ENCODE measurements at places on chromosomes 2 and 18.

GRCh38 chr2:109154226-109154625, 25.2 kb downstream of the SH3RF3 start:
- no peak for DNase-seq

- peak; percentile 65 for DNase-seq
Measured at GRCh38 chr2:77156599-77156998, 365.6 kb downstream of the LRRTM4 start.

- DNase-seq: no peak
Measured at GRCh38 chr2:120785228-120785966, 49.7 kb downstream of the GLI2 start.

DNA sequence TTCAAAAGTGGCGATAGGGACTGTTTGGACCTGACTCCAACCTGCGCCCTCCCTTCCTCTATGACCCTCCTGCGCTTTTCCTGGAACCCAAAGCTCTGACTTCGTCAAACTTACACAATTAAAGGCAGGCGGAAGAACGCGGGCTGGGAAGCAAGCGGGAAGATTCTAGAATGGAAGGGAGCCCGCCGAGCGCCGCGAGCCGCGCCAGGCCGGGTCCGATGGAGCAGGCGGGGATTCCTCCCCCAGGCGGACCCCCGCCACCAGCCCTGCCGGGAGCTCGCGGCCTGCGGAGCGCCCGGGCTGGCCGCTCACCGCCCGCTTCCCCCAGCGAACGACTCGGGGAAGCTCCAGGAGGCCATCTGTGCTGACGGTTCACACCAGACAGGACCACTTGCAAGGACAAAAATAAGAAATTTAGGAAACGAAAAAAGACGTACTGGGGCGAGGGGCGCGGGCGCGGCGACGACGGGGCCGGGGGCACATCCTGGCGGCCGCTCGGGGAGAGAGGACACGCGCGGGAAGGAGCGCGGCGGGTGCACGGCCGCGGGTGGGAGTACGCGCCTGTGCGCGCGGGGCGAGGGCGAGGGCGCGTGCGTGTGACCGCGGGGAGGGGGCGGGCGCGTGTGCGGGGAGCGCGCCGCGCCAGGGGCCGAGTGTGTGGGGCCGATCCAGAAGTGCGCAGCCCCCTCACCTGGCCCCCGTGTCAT, 1.1 kb upstream of the SALL3 start:
- peak; percentile 64 for DNase-seq

DNA sequence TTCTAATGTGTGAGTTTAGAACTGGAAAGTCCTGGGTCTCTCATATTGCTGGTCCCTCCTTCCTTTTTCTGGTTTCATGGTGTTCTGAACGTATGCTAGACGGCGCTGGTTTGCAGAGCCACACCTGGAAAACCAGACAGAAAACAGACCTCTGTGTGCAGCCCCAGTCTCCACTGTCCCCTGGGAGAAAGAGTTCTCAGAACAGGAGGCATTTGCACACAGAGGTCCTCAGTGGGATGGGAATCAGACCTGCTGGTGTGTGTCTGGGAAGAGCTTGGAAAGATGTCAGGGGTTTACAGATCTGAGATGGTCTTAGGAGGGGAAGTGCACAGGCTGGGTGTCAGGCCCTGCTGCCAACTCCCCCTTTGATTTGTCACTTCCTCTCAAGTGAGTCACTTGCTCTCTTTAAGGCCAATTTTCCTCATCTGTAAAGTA, 14.9 kb upstream of the MBP start:
- DNase-seq: no peak

DNA sequence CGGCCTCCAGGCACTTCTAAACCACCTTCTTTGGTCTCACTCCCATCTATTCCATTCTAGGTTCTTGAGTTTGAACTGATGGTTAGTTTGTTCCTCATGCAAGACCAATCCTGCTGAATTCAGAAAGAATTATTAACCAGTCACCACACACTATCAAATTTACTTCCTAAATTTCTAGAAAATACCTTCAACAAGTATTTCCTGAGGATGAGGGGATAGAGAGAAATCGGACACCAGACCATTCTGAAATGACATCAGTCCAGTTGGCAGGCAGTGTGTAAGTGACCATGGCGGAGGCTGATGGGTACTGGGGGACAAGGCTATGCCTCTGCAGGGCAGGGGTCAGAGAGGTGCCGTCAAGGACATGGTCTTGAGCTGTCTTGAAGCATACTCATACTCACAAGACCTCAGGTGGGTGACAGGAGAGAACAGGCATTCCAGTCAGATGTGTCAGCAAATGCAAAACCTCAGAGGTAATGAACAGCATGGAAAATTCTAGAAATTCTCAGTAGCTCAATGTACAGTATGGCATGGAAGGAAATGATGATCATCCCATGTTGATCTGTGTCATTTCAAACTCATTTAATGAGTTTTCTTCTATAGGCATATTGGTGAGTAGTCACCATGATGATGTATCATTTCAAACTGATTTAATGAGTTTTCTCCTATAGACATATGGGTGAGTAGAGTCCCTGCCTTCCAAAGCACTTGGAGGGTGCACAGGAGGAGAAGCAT, 119.6 kb downstream of the DDX1 start:
- DNase-seq: no peak

DNA sequence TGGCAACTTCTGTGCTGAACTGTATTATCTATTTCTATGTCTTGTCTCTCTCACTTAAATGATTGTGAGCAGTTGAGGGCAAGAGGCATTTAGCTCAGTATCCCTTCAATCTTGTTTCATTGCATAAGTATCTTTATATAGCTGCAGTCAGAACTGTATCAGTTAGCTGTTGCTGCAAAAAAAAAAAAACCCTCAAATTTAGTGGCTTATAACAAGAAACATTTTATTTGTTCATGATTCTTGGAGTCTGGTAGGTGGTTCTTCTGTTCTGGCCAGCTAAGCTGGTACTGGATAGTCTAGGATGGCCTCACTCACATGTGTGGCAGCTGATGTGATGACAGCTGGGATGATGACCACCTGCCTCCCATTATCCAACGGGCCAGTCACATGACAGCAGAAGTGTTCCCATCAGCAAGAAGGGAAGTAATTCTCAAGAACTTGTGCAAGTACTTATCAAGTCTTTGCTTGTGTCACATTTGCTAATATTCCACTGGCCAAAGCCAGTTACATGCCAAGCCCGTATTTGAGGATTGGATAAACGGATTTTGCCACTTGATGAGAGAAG, 67.8 kb downstream of the SLC4A3 start:
- peak; percentile 9 for DNase-seq

DNA sequence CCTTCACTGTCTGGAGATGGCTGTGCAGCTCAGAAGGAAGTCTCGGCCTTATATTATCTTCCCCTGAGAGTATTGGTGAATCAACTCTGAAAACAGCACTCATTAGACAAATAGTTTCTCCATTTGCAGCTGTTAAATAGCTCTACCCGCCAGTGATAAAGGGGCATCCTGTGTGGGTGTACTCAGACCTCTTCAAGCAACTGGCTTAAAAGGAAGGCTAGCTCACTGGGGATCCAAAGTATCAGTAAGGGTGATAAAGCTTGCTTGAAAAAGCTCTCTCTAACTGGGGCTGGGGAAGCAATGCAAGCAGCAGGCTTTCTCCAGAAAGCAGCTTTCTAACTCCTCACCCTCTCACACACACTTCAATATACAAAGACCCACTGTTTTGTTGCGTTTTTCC, 64.9 kb upstream of the PSMD14 start:
- DNase-seq: no peak

GRCh38 chr2:100653449-100654035, 90.7 kb downstream of the PDCL3 start:
- DNase-seq: peak; percentile 29

- DNase-seq: no peak
Measured at GRCh38 chr18:68475883-68476282, 239.0 kb downstream of the TMX3 start.

DNA sequence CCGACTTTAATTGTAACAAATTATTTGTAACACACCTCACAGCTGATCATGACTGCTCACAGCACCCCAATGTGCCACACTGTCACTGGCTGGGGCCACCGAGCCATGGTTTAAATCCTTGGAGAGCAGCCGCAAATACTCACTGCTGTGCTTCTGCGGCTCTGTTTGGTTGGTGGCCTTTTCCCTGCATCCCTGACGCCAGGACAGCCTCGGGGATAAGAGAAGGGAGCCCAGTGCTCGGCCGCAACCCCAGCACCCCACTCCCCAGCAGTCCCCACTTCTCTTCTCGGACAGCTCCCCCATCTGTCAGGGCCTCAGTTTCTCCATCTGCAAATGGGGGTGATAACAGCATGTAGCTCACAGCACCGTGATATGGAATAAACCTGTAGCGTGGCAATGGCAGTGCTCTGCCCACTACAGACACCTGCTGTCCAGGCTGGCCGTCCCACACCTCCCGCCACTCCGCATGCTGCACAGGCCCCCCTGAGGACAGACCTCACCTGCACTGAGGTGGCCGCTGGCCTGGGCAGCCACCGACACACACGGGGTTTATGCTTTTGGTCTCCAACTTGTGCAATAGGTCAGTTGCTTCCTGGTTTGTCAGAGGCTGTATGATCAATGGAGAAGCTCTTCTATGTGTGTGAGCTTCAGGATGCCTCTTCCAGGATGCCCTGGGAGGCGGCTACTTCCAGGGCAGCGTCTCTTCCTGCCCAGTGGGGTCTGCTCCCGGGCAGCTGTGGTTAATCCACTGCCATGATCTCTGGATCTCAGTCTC, 87.1 kb downstream of the NDUFA10 start:
- peak; percentile 14 for DNase-seq

DNA sequence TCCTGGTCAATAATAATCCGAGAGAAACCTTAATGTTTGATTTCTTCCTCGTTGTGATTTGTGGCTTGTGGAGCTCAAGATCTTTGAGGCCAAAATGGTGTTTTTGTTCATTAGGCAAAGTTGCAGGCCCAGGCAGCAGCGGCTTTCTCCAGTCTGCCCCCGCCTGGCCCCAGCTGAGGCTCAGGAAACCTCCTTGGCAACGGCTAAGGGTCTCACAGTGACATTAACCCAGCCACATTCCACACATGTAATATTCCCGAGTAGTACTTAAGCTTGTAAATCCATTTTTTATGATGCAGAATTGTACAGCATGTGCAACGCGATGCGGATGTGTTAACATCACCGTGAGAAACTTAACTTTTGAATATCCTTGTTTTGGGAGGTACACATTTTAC, 200.1 kb downstream of the BCL11A start:
- DNase-seq: peak; percentile 52

GRCh38 chr2:23379220-23379695, 5.7 kb upstream of the KLHL29 start:
- peak; percentile 48 for DNase-seq

- no peak for DNase-seq
Measured at GRCh38 chr2:108407864-108408729, 30.3 kb downstream of the SULT1C4 start.

- no peak for DNase-seq
Measured at GRCh38 chr2:98233941-98234340, 112.3 kb upstream of the CNGA3 start.

- no peak for DNase-seq
Measured at GRCh38 chr2:213232649-213233437, 51.4 kb upstream of the SPAG16 start.

GRCh38 chr2:83196225-83196624, 1262.9 kb downstream of the SUCLG1 start:
- DNase-seq: no peak

- no peak for DNase-seq
Measured at GRCh38 chr2:48717846-48718245, 37.7 kb downstream of the LHCGR start.

- no peak for DNase-seq
Measured at GRCh38 chr2:222780051-222780450, 80.8 kb upstream of the ACSL3 start.

DNA sequence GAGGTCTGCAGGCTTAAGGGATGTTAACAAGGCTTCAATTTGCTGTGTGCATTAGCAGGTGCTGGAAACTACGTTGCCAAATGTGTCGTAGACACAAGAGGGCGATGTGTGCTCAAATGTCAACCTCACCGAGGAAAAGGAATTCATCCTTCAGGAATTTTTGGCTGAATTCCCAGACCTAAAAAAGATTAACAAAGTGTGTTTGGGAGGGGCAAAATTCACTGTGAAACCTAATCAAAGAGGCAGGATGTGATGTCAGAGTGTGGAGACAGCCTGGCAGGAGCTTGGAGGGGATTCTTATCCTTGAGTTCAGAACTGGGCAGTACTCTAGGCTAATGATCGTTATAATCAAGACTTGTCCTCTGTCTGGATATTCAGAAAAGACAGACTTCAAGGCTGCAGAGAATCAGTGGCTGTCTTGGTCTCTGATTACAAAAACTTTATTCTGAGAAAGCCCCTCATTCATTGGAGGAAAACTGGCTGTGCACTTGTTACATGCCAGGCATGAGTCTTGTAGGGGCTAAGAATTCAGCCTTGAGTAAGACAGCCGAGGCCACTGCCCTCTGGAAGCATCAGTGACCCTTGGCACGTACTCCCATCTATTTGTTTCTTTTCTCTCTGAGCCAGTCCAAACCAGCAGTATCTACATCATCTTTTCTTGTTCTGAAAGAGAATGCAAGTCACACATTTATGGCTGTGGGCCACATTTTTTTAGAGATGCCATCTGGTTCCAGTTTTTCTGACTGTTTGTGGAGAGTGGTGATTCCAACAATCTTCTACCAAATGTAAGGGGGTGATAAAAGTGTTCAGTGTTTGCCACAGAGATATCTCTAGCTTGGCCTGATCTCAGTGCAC, 18.7 kb upstream of the SCYGR1 start:
- DNase-seq: peak; percentile 89

GRCh38 chr2:127991742-127992141, 36.1 kb downstream of the SAP130 start:
- DNase-seq: no peak

- DNase-seq: no peak
Measured at GRCh38 chr2:144521686-144522085, 1.8 kb upstream of the ZEB2 start.

DNA sequence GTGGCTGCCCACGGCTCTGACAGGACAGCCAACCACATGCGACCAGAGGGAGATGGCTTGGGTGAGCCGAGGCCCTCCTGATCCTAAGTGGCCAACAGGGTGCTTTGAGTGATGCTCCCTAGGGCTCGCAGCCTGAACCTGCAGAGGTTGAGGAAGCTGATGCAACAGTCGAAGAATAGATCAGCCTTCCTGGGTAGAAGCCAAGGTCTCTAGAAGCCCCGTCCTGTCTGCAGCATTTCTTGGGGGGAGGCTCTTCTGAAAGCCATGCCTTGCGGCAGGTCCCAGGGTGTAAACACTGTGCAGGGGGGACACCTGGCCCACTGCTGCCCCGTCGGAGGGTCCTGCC, 136.4 kb downstream of the HDAC4 start:
- DNase-seq: no peak

- peak; percentile 61 for DNase-seq
Measured at GRCh38 chr18:50451100-50451842, 76.4 kb downstream of the SKA1 start.

DNA sequence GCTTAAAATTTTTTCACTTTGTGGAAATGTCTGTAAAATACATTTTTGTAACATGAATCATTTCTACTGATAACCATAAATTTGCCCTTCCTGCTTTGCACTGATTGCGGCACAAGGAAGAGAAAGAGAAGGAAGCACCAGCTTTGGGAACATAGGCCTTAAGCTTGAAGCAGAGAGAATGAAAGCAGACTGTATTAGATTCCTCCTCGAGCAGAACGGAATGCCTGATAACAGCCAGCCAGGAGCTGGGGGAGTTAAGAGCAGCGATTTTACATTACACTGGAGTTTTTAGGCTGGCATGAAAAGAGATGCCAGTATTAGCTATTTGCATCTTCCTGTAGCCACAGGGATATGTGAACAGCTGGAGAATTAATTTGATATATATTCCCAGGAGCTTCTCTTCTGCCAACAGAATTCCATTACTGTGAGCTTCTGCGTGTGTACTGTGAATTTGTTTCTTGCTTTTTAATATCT, 33.5 kb downstream of the CRIM1 start:
- no peak for DNase-seq

GRCh38 chr2:141329964-141330363, 800.9 kb downstream of the LRP1B start:
- DNase-seq: no peak
